Smooth muscle cell of trachea (primary cell): ENCODE measurements at places on chromosomes 2 and 18. TPM values are rescaled to one million over a fixed set of nuclear protein-coding genes. Genes with fewer than 3 reads are reported as not detected.

Gene DSG1
- total RNA-seq: not detected in 2 replicates

Gene HPCAL1
- 16.6 and 42.5 TPM in 2 replicates for total RNA-seq

Gene ACTG2
- total RNA-seq: 2.2 and 4.1 TPM in 2 replicates

Gene FAM110C
- under 0.01 TPM in 1 of 2 replicates, not detected in the other for total RNA-seq

Gene CERS6
- 11.6 and 15.9 TPM in 2 replicates for total RNA-seq

Gene DNAH6
- 0.17 and 0.58 TPM in 2 replicates for total RNA-seq

Gene LONRF2
- under 0.01 TPM in 2 replicates for total RNA-seq

Gene SKA1
- 1.5 and 15.6 TPM in 2 replicates for total RNA-seq

Gene MAPK4
- not detected in 2 replicates for total RNA-seq
